ENCODE measurements at places on chromosomes 1 and 21.

GRCh38 chr1:14961661-14962267, 191.8 kb upstream of the TMEM51 start:
- DNase-seq = no peak

DNA sequence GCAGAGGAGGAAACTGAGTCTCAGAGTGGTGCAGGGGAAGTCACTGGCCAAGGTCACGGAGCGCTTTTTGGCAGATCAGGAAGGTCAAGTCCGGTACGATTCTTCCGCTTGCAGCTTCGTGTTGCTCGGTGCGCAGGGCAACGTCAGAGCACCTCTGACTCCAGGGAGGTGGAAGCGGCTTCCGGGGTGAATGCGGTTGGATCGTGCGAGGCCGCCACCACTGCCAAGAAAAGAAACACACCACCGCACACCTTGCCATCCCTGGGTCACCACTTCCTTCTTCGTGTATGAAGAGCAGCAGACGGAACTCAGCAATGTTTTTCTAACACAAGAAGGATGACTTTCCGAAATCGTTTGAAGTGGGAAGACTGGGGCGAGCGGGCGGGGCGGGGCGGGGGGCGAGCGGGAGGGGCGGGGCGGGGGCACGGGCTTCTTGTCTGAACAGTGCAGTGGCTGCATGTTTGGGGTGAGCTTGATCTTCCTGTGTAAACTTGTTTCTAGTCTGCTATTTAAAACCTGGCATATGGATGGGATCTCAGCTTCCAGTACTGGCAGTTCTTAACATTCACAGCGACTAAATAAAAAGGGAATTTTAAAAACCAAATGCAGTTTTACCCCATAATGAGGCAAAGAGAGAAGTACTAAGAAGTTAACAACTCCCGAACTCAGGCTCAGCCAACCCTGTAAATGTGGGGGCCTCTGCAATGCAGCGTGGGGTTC, 300.0 kb downstream of the RRAGC start:
- DNase-seq = peak; percentile 85

GRCh38 chr21:30479259-30479658, 908 bp downstream of the KRTAP19-1 start:
- no peak for DNase-seq

DNA sequence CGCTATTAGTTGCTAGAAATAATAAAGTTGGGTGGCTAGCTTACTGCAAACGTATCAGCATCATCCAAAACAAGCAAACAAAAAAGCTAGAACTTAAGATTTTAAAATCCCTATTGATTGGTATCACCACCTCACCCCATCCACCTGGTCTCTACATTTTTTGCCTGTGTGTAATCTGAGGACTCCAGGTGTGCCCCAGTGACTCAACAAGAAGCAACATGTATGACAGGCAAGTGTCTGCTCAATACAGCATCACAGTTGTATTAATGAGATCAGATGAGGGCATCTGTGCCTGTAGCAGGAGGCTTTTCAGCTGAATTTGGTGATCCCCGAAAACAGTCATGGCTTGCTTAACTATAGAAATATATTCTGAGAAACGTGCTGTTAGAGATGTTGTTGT, 14.6 kb upstream of the PAPPA2 start:
- no peak for DNase-seq

DNA sequence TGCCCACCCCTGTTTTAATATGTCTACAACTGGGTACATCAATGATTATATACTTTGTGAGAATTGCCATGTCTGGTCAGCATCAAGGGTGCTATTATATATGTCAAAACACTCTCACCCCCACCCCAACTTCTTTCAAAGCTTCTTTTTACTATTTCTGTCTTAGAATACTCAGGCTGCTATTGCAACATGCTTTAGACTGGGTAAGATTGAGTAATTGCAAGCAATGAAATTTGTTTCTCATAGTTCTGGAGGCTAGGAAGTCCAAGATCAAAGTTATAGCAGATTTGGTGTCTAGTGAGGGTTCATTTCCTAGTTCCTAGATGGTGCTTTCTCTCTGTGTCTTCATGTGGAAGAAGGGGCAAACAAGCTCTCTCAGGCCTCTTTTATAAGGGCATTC, 100.5 kb upstream of the KCNK1 start:
- DNase-seq = no peak

DNA sequence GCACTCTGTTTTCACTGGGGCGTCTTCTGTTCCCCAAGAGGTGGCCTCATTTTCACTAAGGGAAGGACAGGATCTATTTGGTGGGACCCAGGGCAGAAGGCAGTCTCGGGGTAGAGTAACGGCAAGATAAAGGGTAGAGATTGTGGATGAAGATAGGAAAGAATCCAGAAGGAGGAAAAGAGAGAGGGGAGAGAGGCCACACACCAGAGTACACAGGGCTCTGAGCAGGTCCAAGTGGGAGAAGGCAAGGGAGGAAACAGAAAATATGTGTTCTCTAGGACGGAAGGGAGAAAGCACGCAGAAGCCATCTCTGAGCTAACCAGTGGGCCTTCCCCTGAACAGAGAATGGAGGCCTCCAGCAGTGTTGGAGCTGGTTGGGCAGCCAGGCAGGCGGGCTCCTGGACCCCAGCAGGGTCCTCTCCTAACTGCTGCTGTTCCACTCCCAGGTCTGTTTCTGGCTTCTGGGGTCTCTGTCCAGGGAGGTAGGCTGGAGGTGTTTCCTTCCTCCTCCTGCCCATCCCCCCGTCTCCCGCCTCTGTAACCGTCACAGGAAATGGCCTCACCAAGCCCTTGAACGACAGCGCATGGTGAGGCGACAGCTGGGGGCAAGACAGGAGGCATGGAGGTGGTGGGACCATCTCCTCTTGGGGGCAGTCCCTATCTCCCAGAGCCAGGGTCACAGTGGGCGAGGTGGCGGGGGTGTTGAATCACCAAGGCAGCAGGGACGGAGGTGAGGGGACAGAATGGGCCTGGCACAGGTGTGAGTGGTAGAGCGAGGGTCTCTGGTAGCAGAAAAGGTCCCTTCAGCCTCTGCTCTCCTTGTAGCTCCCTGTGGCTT, 649 bp downstream of the PTPN7 start:
- peak; percentile 69 for DNase-seq

DNA sequence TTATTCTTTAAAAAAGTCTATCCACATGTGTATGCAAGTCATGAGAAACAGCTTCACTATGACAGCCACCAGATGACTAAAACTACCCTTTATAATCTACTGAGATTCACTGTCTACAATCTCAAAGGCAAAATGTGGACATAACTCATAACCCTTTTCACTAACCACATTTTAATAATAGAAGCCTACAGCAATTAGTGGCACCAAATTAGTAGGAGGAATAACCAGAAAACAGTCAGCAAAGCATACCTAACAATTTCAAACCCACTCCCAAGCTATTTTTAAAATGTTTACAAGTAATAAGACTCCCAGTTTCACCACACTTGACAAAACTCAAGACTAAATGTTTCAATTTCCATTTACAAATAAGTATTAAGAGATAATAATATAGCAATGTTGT, 442.9 kb downstream of the PTPRC start:
- no peak for DNase-seq

- DNase-seq = no peak
Measured at GRCh38 chr1:14567056-14567455, 31.4 kb upstream of the KAZN start.

- DNase-seq = no peak
Measured at GRCh38 chr1:168220470-168220871, 5.3 kb upstream of the SFT2D2 start.

- DNase-seq = no peak
Measured at GRCh38 chr1:219733511-219734174, 120.7 kb upstream of the ZC3H11B start.

DNA sequence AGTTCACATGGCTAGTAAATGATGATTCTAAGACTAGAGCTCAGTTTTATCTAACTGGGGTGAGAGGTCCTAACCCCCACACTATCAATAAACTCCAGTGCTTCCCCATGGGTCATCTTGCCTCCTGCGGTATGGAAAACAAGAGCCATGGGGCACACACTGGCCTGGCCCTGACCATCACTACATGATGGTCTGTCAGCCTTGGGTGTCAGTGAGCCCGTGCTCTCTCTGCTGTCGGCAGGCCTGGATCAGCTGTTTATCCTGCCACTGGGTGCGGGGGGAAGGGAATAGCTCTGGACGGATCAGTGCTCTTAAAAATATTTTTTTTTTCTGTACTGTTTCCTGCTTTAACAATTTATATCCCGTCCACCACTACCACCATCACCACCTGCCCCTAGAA, 255.0 kb upstream of the ADGRL2 start:
- DNase-seq = no peak

DNA sequence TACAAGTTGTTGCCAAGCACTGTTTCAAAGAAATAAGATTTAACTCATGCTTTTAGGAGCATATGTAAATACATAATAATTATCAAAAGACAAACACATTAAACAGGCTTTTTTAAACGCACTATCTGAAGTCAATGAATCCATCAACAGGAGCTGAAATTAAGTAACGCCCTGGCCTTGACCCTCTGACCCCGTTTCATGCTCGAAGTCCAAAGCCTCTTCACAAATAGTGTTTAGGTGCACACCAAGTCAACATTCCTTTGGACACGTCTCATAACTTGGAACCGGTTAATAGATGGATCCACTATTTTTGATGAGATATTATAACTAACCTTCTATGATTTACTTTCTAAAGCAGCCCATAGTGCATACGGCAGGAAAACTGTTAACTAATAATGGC, 209.3 kb downstream of the GABPA start:
- DNase-seq = no peak

DNA sequence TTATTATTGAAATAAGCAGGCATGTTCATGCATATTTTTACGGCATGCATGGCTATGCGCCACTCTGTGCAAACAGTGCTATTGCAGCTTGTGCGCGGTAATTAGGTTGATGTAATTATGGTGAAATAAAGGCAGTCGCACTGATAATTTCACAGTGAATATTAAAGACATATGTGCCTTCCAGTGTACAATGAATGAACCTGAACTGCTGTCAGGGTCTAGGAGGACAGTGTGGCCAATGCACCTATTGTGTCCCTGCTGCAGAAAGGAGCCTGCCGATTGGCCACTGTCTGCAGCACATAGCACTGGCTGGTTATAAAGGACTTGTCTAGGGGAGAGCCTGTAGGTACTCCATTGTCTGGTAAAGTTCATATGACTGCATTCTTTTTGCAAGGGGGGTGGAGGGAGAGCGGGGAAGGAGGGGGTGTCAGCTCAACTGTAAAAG, 340.4 kb downstream of the USP25 start:
- no peak for DNase-seq

- DNase-seq = no peak
Measured at GRCh38 chr1:168972887-168973286, 133.6 kb upstream of the ATP1B1 start.

GRCh38 chr1:118254491-118255425, 69.7 kb upstream of the SPAG17 start:
- no peak for DNase-seq

GRCh38 chr1:222058249-222058648, 316.4 kb upstream of the DUSP10 start:
- no peak for DNase-seq

GRCh38 chr21:17889171-17889570, 70.0 kb upstream of the C21orf91 start:
- no peak for DNase-seq

GRCh38 chr1:111204201-111204982, 3.9 kb upstream of the DENND2D start:
- peak; percentile 79 for DNase-seq

- DNase-seq = no peak
Measured at GRCh38 chr1:235579891-235580290, 69.7 kb downstream of the GNG4 start.

DNA sequence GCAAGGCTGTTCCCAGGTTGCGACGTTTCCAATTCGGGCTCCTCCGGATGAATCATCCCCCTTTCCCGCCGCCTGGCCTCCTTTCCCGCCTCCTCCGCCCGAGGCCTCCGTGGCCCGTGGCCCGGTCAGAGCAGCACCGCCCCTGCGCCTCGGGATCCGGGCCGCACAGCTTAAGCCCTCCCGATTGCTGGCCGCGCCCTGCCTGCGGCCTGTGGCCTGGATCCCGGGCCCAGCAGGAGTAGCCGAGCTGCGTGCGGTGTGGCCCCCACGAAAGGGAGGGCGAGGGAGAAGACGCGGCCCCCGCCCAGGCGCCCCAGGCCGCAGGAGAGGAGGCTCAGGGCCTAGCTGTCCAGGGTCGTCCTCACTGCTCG, 1.0 kb downstream of the TMEM200B start:
- no peak for DNase-seq

GRCh38 chr21:17467829-17468228, 45.0 kb upstream of the CXADR start:
- no peak for DNase-seq

Data from CD4-positive, alpha-beta T cell treated with Interleukin-4 for 1 hour (primary cell).